Esophagus squamous epithelium (tissue), 5 donors: ENCODE measurements at places on chromosomes 1 and 21. TPM values are rescaled to one million over a fixed set of nuclear protein-coding genes. Genes with fewer than 3 reads are reported as not detected.

NGF gene
- total RNA-seq, result not detected

SMPDL3B gene
- 0.76 TPM for total RNA-seq

DNA sequence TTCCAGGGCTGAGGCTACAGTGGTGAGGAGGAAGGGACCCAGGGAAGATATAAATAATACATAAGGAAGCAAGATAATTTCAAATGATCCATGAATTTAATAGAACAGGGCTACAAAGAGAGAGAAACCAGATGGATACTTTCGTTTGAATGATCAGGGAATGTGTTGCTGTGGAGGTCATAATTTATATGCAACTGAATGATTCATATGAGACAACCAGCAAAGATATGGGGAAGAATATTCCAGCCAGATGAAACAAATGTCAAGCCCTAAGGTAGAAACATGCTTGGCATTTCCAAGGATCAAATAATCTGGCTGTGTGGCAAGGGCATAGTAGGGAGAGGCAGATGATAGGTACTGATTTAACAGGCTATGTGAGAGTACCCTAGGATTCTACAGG, 84.8 kb upstream of the ZC3H11B start:
- no peak for DNase-seq

GRCh38 chr1:168591066-168591465, 14.7 kb downstream of the XCL1 start:
- no peak for DNase-seq

GRCh38 chr1:55064071-55064581, 24.8 kb downstream of the PCSK9 start:
- no peak for DNase-seq

PLA2G2C gene
- 0.04 TPM for total RNA-seq

FLG2 gene
- total RNA-seq, result 0.19 TPM

- DNase-seq, result no peak
Measured at GRCh38 chr21:37429356-37429755, 62.8 kb downstream of the DYRK1A start.

DNA sequence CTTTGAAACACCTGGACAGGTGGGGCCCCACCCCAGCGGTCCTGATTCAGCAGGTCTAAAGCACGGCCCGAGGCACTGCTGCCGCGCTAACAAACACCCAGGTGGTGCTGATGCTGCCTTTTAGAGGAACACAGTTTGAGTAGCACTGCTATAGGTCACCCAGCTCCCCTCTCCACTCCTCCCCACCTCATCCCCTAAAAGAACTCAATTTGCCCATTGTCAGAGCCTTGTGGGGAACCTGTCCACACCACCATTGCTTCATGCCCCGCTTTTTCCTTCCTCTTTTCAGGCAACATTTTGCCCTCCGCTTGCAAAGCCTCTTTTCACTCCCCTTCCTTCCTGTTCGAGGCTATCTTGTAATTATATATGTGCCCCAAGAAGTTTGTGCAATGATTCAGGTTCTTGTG, 26.2 kb upstream of the PADI4 start:
- DNase-seq, result no peak

- no peak for DNase-seq
Measured at GRCh38 chr1:171865106-171865505, 23.8 kb downstream of the DNM3 start.

GRCh38 chr1:182624577-182624976, 20.4 kb upstream of the RGS16 start:
- DNase-seq, result no peak

NBPF3 gene
- total RNA-seq, result 10.7 TPM

OR6N1 gene
- total RNA-seq, result not detected

PLPPR4 gene
- 0.82 TPM for total RNA-seq

DNA sequence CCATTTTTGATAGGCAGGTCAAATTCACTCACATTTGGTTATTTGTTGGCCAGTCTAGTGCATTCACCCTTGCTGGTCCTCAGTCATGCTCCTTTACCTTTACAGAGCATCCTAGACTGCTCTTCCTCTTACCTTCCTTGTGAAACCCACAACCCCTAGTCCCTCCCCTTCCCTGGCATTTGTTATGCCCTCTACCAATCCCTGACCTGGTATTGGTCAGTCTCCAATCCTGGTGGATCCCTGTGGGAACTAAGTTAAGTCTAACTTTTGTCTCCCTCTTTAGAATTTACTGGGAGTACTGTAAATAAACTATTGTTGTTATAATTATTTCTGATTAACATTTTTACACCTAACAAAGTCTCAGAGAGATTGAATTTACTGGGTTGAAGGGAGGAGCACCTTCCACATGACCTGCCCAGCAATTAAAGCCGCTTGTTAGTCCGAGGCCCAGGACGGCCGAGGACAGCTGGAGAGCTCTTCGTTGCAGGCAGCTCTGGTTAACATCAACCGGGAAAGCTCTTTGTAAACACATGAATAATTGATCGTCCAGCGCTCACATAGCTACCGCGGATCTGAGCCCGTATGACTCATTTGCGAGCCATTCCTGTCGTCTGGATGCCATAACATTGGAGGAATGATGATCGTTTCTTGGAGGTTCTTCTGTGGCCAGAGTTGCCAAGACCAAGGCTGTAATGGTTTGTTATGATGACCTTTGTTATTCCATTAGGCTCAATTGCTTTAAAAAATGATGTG, 31.9 kb downstream of the MTARC1 start:
- no peak for DNase-seq

- DNase-seq, result no peak
Measured at GRCh38 chr1:24849672-24850295, 80.3 kb downstream of the RUNX3 start.

OLFML2B gene
- total RNA-seq, result 5.7 TPM

DNA sequence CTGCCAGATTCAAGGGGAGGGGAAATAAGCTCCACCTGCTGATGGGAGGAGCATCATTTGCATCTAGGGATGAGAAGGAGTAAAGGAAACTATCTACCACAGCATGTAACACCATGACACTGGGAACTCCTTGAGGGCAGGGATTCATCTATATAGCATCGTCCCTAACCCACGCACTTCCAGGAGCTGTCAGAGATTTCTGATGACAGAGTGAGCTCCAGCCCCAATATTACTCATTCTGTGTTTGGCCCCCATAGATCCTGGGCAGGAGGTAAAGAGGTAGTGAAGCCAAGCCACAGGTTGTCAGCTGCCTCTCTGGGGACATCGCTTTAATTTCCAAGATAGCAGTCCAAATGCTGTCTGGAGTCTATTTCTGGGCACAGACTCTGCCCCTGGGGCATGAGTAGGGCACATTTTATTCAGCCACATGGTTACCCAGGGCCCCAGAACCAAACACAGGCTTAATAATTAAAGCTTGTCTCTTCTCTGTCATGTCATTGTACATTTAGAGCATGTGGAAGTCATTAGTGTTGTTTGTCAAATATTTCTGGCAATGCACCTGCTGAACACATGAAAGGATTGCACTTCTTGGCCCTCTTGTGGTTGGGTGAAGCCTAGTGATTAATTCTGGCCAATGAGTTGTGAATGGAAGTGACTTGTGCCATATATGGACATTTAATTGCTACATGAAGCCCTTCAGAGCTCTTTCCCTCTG, 105.9 kb upstream of the POU3F1 start:
- DNase-seq, result no peak

SGIP1 gene
- 5.2 TPM for total RNA-seq

- no peak for DNase-seq
Measured at GRCh38 chr1:115705085-115705951, 63.2 kb downstream of the CASQ2 start.

RHD gene
- total RNA-seq, result not detected

DNA sequence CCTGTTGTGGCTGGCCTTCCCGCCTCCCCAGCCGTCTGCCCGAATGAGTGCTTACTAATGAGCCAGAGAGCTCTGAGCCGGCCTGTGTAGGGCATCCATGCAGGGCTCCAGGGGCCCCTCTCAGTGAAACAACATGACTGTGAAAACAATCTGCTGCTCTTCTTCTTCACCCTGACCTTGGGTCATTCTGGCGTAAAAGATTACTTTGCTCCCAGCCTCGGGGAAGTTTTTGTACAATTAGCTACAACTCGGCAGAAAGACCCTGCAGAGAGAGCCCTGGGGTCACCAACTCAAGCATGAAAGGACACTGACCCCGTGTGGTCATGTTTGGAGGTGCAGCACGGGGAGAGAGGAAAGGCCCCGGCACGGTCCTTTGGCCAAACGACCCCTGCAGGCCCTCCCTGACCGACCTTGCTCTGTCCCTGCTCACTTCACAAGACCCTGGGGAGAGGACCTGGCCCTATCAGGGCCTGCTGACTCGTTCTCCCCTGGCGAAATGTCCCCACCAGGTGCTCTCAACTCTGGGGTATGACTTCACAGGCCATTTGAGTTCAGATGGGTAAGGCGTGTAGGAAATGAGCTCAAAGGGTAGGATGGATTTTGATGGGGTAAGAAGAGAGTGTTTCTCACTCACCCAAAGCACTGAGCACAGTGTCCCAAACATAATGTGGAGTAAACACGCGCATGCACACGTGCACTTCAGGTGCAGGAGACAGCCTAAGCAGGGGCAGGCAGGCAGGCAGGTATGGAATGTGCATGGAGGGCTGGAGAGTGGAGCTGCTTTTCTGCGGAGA, 22.9 kb upstream of the FAM20B start:
- no peak for DNase-seq

EXO1 gene
- total RNA-seq, result 9.2 TPM

DNA sequence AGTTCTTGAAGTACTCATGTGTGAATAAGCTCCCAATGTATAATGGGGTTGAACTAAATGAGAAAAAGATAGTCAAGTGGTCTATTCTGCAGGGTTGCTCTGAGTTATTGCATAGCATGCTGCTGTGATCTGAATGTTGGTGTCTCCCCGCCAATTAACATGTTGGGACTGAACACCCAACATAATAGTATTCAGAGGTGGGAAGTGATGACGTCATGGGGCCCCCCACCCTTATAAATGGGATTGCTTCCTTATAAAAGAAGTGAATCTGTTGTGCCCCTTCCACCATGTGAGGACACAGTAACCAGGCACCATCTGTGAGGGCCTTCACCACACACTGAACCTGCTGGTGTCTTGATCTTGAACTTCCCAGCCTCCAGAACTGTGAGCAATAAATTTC, 50.2 kb downstream of the MAB21L3 start:
- no peak for DNase-seq

C8A gene
- not detected for total RNA-seq

DNA sequence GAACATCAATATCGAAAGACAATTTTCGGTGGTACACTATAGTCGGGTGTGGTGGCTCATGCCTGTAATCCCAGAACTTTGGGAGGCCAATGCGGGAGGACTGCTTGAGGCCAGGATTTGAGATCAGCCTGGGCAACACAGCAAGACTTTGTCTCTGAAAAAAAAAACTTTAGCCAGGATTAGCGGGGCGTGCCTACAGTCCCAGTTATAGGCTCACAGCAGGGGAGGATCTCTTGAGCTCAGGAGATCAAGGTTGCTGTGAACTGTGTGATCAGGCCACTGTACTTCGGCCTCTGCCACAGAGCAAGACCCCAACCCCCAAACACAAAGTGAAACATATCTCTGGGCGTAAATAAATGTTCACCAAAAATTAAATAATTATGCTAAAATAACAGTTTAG, 1.6 kb downstream of the TADA1 start:
- DNase-seq, result no peak

GRCh38 chr1:78113156-78113916, 67.6 kb downstream of the GIPC2 start:
- no peak for DNase-seq

SYT6 gene
- total RNA-seq, result not detected

RAP1GAP gene
- total RNA-seq, result 5.7 TPM

C1QTNF12 gene
- not detected for total RNA-seq
